EL (cell line): ENCODE measurements at places on chromosomes 12 and 14.
A peak's percentile ranks its signal among the peaks of the same experiment; 100 is the strongest.

GRCh38 chr12:34601689-34602088, 579.4 kb downstream of the ALG10 start:
- no peak for DNase-seq

GRCh38 chr14:53187921-53188463, 34.9 kb upstream of the DDHD1 start:
- no peak for DNase-seq

GRCh38 chr12:74043343-74043742, 494.3 kb upstream of the ATXN7L3B start:
- peak; percentile 12 for DNase-seq

DNA sequence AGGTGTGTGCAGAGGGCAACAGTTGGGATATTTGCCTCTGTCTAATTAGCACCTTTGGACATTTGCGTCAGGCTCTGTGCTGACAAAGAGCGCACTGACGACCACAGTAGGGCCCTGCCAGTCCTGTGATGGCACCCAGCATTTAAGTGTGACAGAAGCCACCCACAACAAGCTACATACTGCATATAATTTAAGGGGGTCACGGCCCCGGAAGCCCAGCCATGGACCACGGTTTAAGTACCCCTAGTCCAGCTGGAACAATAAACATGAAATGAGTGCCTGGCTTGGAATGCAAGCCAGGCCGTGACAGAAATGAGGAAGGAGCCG, 16.8 kb upstream of the DYNC1H1 start:
- no peak for DNase-seq

DNA sequence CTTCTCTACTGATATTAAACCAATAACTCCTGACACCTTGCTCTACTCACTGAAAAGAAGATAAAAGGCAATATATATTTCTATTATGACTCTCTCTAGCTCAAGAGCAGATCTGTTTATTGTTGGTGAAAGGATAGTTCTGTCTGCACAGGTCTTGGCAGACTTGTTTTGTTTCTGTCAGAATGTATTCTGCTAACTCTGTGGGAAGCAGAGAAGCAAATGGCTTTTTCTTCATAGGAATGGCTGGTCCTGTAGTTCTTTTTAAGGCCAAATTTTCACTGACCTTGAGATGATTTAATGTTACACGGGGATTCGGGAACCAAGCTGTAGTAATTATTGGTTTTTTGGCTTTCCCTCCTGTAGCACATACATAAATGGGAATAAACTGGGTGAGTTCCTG, 512.1 kb downstream of the DIO2 start:
- DNase-seq = no peak

- DNase-seq = peak; percentile 16
These were observed 223.1 kb downstream of the ANO6 start for GRCh38 chr12:45439039-45439438.

DNA sequence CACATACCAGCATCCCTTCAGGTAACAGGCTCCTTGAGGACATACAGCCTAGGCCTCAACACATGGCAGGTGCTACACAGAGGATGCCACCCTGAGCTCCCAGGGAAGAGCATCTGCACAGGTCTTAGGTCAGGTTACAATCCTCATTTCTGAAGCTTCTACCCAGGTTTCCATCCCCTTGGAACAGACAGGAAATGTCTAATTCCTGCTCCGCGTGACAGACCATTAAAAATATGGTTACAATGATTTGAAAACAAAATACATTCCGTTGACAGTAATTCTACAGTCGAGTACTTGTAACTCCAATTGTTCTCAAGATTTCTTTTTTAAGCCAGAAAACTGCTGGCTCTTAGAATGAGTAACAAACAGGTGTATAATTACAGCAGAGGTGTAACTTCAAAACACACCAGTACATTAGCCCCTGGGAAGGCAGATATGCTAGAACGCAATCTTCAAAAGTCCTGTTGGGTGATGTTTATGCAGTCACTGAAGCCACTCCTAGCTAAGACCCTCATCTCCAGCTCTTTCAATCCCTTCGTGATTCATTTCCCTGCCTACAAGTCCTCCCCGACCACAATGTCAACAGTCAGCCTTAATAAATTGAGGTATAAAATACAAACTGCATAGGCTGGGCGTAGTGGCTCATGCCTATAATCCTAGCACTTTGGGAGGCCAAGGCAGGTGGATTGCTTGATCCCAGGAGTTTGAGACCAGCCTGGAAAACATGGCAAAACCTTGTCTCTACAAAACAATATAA, 11.6 kb downstream of the SETD3 start:
- DNase-seq = no peak

- peak; percentile 4 for DNase-seq
These were observed 7.6 kb downstream of the M6PR start for GRCh38 chr12:8941691-8942478.

- no peak for DNase-seq
These were observed 211.6 kb upstream of the PDZRN4 start for GRCh38 chr12:40976546-40976945.

DNA sequence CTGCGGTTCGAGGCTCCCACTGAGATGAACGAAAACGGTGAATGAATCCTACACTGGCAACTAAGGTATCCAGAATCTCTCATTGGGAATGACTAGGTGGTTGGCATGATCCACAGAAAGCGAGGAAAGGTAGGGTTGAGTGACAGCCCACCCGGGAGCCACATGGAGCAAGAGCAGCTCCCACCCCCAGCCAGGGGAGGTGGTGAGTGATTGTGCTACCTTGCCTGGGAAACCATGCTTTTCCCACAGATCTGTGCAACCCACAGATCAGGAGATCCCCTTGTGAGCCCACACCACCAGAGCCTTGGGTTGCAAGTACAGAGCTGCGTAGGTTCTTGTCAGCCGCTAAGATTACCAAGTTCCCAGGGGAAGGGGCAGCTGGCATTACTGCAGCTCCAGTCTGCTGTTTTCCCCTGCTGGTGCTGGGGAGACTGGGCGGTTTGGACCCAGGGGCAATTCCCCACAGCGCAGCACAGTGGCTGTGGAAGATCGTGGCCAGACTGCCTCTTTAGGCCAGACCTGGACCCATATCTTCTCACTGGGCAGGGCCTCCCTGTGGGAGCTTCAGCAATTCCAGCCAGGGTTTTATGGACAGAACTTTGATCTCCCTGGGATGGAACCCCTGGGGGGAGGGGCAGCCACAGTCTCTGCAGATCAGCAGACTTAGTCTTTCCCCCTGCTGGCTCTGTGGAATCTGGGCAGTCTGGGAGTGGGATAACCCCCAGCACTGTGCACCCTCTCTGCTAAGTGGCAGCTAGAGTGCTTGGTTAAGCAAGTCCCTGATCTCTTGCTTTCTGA, 44.6 kb upstream of the PPP4R3A start:
- no peak for DNase-seq

GRCh38 chr14:72917094-72917802, 9.0 kb upstream of the DCAF4 start:
- DNase-seq = no peak

DNA sequence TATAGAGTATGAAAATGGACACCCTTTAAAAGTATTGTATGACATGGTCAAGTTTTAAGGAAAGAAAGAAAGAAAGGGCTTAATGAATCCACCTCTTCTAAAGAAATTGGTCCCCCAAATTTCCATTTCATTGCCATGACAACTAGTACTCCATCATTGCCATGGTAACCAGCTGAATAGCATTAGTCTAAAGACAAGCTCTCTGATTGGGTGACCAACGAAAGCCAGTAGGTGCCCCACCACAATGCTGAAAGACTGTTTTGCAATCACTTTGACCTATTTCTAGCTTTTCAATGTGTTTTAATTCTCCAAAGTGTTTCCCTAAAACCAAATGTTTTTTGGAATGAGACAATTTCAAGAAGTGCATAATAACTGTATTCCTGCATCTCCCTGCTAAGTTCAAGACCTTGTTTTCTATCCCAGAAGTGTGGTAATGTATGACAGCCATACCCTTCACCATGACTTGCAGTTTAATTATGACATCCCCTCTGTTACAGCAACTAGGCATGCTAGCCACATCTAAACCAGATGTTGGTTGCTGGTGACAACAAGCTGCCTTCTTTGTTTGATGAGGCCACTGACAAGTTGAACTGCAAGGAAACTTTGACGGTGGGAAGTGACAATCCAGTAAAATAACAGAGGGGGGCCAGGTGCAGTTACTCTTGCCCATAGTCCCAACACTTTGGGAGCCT, 46.7 kb downstream of the KICS2 start:
- DNase-seq = no peak

- DNase-seq = no peak
These were observed 22.6 kb downstream of the ACADS start for GRCh38 chr12:120748242-120748641.

DNA sequence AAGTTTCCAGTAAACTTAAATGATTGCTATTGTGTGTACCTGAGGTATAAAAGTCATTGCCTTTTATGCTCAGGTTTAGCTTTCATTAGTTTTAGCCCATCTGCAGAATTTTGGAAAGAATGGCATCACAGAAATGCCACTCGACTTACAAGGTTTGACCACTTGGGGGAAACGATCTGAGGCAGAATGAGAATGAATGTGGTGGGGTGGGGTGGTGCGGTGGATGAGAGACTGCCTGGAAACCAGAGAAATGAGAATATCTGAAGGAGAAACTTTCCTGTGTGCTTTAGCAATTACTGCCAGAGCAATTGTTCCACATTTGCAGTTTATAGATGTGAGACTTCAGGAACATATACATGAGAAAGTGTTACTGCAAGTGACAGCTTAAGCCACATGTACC, 225.4 kb upstream of the PDE3A start:
- no peak for DNase-seq

- DNase-seq = no peak
These were observed 48.7 kb downstream of the HEATR5A start for GRCh38 chr14:31371646-31372045.

DNA sequence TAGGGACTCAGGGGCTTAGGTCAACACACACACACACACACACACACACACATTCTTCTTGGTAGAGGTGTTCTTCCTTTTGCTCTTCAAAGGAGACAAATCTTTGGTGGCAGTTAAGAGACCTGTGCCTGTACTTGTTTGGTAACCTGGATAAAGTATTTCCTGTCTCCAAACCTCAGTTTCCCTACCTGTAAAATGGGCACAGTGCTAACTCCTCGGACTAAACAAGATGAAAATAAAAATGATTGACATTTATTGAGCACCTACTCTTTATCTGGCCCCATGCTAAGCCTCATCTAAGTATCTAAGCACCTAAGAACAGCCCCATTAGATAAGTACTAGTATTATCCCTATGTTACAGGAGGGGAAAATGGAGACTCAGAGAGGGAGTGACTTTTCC, 220.8 kb upstream of the MYL2 start:
- DNase-seq = no peak

- no peak for DNase-seq
These were observed 242.0 kb downstream of the BMP4 start for GRCh38 chr14:53714495-53715192.

GRCh38 chr14:69713993-69714679, 52.8 kb upstream of the SRSF5 start:
- DNase-seq = no peak

GRCh38 chr12:29830391-29830790, 46.6 kb upstream of the TMTC1 start:
- DNase-seq = no peak
